Umbilical cord (tissue), 2 donors: ENCODE measurements at places on chromosomes 7 and 10.

GRCh38 chr10:69965086-69965485 is 87.6 kb upstream of the MACROH2A2 start:
- DNase-seq = no peak

GRCh38 chr10:61974601-61975390 is 73.3 kb downstream of the ARID5B start:
- DNase-seq = peak; percentile 93

DNA sequence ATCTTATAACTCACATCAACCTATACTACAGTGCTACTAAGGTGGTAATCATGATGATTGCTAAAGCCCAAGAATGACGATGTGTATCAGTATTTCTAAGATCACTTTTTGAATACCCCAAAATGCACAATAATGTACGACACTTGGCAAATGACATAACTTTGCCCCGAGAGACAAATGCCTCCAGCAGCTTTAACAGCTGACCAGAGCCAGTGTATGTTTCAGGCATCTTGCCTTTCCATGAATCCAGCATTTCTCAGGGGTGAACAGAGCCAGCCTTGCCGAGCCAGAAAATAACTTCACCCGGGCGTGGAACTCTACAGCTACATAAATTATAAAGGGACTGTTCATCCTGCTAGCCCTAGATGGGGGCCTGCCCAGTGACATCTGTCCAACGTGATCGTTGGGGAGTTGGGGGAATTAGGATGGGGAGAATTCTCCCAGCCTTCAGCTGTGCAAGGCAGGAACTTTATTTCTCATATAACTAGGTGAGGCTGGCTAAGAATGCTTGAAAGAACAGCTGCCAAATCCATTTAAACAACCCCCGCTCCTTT is 1.8 kb downstream of the IGFBP3 start:
- peak; percentile 42 for DNase-seq

DNA sequence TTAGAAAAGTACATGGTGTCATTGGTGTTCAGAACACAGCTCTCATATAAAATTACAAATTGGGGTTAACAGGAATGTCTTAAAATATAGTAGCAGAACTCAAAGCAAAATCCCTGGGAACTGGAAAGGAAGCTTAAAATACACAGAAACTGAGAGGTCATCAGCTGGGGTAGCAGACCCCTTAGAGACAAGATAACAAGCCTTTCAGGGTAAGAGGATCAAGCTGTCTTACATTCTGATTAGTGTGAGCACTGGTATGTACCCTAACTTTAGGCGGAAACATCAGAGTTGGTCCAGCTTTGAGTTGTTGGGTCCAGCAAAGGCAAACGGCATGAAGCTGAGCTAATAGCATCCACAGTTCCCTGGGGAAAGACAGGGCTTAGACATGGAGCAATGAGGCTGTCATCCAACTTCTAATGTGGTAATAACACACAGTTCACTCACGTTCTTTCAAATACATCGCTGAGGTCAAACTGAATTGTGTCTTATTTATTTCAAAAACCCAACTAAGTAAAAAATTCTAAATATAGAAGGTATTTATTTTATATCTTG is 32.6 kb downstream of the ARHGAP21 start:
- peak; percentile 67 for DNase-seq

GRCh38 chr10:132711613-132712121 is 74.3 kb downstream of the NKX6-2 start:
- no peak for DNase-seq

GRCh38 chr7:2864204-2864985 is 20.3 kb upstream of the GNA12 start:
- no peak for DNase-seq

- DNase-seq = no peak
Observed at GRCh38 chr10:100303724-100304319, 17.3 kb upstream of the BLOC1S2 start.
